ENCODE measurements at places on chromosomes 12 and 14.

GRCh38 chr14:91835197-91835919, 32.0 kb downstream of the TC2N start:
- no peak for DNase-seq

GRCh38 chr12:32110942-32111341, 4.3 kb downstream of the BICD1 start:
- no peak for DNase-seq

DNA sequence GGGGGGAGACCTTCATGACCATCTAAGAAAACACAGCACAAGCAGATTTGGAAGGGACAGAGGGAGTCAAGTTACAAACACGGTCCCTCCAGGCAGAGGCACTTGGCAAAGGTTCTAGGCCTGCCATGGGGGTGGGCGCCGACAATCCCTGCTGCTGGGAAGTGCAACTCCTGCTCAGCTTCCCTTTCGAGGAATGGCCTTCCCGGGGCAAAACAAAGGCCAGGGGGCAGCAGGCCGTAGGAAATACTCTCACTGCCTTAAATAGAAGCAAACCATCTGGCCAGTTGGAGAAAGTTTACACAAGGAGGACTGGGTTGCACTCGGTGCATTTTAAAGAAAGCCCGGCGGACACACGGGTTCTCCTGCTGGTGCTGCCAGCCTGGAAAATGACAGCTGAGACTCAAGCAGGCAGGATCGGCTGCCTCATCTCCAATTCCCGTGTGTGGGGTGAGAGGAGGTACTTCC, 65.8 kb downstream of the ITPK1 start:
- DNase-seq, result peak; percentile 18

DNA sequence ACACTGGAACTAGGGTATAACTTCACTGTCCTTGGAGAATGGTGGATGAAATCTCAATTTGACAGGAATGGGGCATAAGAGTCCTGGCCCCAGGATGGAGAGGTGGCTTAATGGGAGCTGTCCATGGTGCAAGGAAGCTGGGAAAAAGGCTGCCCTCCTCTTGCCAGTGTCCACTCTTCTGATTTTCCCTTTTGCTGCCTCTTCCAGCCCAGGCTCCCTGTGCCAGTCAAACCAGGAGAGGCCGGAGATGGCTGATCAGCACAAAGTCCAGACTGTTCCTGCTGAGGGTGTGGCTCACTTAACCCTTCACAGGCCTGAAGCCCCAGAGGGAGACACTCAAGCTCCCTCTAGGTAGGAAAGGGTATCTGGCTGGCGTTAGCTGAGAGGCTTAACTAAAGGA, at the start of gene MYO1A:
MYO1A (minus strand) TSS at position 240 of the 400 bp plus-strand sequence. CDS start 1,806 bp downstream, outside the sequence.
- no peak for DNase-seq

GRCh38 chr14:57609192-57610075, 115.8 kb upstream of the CCDC198 start:
- DNase-seq, result no peak

- no peak for DNase-seq
These were observed 274.6 kb downstream of the RAD51B start for GRCh38 chr14:68094158-68094557.

- no peak for DNase-seq
These were observed 56.4 kb downstream of the PTGER2 start for GRCh38 chr14:52370406-52370935.

DNA sequence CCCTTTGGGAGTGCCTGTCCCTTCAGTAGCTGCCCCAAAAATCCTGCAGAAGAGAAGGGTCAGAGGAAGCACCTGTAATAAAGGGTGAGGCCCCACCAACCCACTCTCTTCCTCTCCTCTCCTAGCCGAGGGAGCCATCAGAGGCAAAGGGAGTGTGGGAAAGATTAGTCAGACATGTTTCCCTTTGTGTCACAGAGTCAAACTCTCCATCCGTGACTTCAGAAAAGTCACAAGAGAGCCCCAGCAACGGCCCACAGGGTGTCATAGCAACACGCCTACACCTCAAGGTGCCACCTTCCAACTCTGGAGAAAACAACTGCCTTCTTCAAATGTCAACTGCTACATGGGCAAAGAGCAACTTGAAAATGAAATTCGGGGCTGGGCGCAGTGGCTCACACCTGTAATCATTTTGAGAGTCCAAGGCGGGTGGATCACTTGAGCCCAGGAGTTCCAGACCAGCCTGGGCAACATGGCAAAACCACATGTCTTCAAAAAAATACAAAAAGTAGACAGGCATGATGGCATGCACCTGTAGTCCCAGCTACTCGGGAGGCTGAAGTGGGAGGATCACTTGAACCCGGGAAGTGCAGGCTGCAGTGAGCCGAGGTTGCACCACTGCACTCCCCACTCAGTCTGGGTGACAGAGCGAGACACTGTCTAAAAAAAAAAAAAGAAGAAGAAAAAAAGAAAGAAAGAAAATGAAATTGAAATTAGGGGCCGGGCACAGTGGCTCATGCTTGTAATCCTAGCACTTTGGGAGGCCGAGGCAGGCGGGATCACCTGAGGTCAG, 17.7 kb upstream of the CD27 start:
- no peak for DNase-seq

DNA sequence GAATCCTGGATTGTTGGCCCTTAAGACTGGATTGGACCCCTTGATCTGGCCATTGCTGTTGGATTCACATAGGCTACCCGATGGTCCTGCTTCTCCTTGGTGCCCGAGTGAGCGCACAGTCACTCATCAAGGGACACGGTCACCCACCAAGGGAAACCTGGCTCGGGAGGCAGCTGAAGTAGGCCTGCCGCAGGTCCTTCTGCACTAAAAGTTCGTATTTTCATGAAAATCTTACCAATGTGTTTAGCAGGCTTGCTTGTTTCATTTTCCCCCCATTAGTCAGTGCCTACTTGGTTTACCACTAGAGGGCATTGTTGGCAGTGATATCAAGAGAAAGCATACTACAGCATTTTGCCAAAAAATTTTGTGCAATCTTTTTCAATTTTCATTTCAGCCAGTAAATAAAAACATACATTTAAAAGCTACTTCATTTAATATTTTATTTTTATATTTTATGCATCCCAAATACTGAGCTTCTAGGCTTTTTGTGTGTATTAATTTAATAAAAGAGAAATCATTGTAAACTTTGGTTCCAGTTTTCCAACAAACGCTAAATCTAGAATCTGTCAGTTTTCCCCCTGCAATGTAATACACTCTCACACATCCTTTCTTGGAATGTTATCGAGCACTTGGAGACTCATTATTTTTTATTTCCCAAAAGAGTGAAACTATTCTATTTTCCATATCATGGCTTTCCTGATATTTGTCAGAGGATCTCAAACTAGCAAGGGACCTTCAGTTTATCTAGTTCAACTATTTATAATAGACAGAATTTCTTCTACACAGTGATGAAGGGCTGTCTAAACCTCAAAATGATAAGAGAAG, 116.7 kb downstream of the LMNTD1 start:
- peak; percentile 2 for DNase-seq

DNA sequence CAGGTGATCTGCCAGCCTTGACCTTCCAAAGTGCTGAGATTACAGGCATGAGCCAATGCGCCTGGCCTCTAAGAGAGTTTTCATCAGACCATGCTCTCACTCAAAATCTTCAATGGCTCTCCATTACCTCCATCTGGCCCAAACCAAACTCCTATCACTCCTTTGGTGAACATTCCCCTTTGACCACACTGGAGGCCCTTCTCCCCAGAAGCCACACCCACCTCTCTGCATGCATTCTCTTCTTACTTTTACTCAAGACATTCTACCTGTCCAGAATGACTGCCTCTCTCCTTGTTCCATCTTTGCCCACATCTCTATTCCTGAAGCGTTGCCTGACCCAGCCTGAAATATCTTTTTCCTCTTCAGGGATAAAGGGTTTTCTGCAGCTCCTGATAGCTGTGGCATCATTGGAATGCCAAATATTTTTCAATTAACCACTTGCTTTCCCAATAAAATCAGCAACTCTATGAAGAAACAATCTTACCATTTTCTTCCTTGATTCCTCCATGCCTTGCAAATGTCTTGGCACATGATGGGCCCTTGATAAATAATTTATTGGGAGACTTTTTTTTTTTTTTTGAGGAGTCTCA, 15.5 kb downstream of the PLEK2 start:
- no peak for DNase-seq

DNA sequence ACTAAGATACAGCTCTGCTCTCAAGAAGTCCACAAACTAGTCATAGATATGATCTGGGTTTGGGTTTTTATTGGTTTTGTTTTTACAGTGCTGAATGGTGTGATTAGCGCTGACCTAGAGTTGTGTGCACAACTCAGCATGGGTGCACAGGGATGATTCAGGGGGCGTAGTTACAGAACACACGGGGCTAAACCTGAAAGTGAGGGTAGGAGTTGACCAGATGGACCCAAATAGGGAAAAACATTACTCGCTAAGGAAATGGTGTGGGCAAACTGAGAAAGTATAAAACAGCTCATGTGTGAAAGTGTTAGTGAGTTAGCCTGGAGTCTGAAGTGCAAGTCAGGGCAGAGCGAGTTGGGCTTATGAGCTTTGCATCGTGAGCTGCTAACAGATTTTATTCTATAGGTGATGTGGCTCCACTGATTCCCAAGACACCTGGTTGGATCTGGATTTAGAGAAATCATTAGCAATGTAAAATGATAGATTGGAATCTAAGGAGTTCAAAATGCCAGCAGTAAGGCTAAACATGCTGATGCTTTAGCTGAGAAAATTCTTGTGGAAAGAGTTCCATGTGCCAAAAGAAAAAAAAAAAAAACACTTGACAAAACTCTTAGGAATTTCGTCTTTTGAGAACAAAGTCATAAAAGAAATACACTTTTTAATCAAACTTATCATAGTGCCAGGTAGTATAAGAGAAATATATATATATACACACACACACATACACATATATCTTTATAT, 134.9 kb downstream of the SLC5A8 start:
- DNase-seq, result no peak

DNA sequence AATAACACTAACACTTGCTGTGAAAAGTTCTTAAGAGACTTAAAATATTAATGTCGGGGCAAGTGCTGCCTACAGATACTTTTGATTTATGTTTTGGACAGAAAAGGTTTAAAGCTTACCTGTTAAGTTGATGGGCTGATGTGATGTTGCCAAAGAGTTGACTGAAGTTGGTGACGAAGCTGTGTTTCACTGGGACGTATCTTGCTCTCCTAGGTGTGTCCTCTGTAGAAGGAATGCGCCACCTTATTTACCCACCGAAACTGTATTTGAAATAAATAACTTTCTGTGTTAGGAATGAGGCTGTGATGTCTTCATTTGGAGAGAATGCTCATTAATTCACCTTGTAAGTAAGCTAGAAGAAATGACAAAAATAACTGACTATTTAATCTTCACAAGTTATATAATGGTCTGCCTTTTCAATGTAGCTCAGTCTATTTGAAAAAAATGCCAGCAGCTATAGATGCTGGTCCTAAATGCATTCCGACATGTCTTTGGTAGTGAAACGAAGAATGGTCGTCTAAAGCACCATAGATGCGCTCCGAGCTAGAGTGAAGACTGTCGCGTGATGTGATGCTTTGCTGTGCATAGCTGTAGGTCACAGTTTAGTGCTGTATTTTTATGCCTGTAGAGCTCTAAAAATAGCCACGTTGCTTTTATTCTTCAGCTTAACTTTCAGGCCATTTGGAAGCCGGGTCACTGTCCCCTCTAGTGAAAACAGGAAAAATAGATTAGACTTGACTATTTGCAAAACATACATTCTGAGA, at the start of gene RD3L:
RD3L (minus strand) TSS at position 557 of the 764 bp plus-strand sequence. CDS start 834 bp downstream, outside the sequence.
- no peak for DNase-seq

DNA sequence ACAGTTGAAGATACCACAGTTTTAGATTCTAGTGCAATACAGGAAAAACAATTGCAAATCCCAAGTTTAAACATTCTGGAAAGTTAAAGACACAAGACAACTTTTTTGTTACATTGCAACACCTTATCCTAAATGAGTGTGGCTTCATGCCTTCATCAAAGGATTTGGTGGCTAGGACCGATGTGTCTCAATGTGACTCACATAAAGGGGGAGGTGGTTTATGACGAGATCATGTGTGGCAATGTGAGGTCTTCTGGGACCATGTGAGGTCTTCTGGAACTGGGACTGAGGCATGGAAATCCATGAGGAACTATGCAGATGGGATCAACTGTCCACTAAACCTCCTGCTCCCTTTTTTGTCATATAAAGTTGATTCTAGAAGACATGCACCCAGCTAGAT, 166.2 kb downstream of the PAX9 start:
- no peak for DNase-seq

DNA sequence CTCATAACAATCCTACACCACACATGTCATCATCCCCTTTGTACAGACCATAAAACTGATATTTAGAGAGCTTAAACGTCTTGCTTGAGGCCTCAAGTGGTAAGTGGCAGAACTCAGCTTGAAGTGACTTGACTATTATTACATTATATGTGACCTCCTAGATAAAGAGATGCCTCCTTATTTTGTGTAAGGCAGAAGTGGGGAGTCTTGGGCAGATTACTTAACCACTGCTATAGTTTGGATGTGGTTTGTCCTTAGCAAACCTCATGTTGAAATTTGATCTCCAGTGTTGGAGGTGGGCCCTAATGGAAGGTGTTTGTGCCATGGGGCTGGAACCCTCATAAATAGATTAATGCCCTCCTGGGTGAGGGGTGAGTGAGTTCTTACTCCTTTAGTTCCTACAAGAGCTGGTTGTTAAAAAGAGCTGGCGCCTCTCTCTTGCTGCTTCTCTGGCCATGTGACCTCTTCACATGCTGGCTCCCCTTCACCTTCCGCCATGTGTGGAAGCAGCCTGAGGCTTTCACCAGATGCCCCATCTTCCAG, 37.4 kb downstream of the RCOR1 start:
- no peak for DNase-seq

DNA sequence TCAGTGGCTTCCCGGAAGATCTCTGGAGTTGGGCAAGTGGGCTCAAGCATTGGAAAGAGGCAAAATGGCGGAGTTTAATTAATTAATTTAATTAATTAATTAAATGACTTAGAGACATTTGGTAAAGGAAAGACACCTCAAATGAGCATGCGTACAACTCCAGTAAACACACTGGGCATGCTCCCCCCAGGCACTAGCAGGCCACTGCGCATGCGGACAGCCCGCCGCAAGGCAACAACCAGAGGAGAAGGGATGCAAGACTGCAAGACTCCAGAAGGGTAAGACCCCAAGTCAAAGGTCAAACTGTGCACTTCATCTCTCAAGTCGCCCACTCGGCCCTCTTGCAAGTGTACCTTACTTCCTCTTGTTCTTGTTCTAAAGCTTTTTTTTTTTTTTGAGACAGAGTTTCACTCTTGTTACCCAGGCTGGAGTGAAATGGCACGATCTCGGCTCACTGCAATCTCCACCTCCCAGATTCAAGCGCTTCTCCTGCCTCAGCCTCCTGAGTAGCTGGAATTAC, 57.8 kb upstream of the PSMC1 start:
- no peak for DNase-seq

DNA sequence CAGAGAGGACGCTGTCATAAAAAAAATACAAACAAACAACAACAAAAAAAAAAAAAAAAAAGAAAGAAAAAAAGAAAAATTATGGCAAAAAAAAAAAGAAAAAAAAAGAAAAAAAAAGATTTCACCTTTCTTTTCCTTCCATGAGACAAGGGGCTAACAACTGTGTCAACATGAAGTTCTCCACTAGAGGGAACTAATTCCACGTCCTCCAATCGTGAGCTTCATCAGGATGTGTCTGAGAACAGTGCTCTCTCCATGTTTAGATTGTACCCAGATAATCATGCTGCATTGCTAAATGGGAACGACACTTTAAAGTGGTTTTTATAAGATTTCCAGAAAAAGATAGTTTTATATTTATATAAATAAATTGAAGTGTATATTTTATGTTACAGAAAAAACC, 96.2 kb upstream of the PTPRB start:
- peak; percentile 64 for DNase-seq

- no peak for DNase-seq
These were observed 119.5 kb downstream of the VEZT start for GRCh38 chr12:95337146-95337545.

GRCh38 chr12:70466753-70467152, 100.7 kb downstream of the KCNMB4 start:
- DNase-seq, result no peak
